ENCODE measurements at places on chromosomes 7 and 10. TPM values are rescaled to one million over a fixed set of nuclear protein-coding genes. Genes with fewer than 3 reads are reported as not detected.

Gene PNLIP
- 2.6 TPM for total RNA-seq

Gene GPR26
- not detected for total RNA-seq

- H3K27ac ChIP-seq: no peak overlapping the region
- H3K4me1 ChIP-seq: peaks cover 9% of the 10 kb centered on the region
- no peak overlapping the region for H3K4me3 ChIP-seq
- H3K27me3 ChIP-seq: no peaks in the 10 kb centered on the region
- no peaks in the 10 kb centered on the region for H3K36me3 ChIP-seq
Observed at GRCh38 chr10:110931769-110932381, 12.5 kb downstream of the SHOC2 start.

- no peak overlapping the region for H3K27ac ChIP-seq
- no peak overlapping the region for H3K4me3 ChIP-seq
- H3K27me3 ChIP-seq: no peaks in the 10 kb centered on the region
- no peaks in the 10 kb centered on the region for H3K36me3 ChIP-seq
Observed at GRCh38 chr10:122269059-122269687, 1.9 kb upstream of the BTBD16 start.

DNA sequence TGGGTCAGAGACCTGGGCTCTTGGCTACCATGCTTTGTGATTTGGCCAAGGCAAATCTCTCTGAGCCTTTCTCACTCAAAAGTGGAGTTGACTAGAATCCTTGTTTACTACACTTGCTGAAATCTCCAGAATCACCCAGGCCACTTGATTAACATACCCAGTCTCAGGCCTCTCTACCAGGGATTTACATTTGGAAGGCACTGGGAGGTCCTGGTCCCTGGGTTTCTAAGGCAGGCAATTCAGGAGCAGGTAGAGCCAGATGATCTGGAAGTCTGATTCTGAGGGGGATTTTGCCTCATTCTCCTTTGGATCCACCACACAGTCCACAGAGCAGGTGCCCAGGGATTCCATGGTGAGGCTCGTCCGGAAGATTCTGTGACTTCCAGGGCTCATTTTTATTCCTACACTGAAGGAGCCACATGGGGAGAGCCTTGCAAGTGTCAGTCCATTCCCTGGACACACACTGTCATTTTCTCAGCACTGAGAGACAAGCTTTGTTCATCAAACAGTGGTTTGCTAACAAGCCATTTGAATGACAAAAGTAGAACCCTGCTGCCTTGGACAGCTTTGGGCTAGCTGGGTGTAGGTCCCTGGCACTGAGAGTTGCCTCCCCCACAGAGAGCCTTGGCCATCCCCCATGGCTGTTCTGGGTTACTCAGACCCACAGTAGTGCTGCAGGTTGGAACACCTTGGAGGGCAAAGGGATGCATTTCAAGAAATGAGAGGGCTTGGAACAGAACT is 74.2 kb downstream of the NOC3L start:
- H3K27me3 ChIP-seq: peaks cover 11% of the 10 kb centered on the region
- H3K36me3 ChIP-seq: no peaks in the 10 kb centered on the region
- no peak overlapping the region for H3K27ac ChIP-seq
- no peak for DNase-seq
- H3K4me1 ChIP-seq: no peaks in the 10 kb centered on the region

GRCh38 chr10:24721229-24722106 is 2.2 kb downstream of the ARHGAP21 start:
- H3K36me3 ChIP-seq: no peaks in the 10 kb centered on the region
- no peak overlapping the region for H3K27ac ChIP-seq
- H3K4me3 ChIP-seq: no peak overlapping the region

Gene INMT
- total RNA-seq: 1.7 TPM

- no peak for DNase-seq
- H3K4me3 ChIP-seq: no peak overlapping the region
- no peaks in the 10 kb centered on the region for H3K27me3 ChIP-seq
- H3K36me3 ChIP-seq: no peaks in the 10 kb centered on the region
- no peaks in the 10 kb centered on the region for H3K4me1 ChIP-seq
- H3K27ac ChIP-seq: no peak overlapping the region
Observed at GRCh38 chr10:59315465-59315864, 46.9 kb downstream of the FAM13C start.

DNA sequence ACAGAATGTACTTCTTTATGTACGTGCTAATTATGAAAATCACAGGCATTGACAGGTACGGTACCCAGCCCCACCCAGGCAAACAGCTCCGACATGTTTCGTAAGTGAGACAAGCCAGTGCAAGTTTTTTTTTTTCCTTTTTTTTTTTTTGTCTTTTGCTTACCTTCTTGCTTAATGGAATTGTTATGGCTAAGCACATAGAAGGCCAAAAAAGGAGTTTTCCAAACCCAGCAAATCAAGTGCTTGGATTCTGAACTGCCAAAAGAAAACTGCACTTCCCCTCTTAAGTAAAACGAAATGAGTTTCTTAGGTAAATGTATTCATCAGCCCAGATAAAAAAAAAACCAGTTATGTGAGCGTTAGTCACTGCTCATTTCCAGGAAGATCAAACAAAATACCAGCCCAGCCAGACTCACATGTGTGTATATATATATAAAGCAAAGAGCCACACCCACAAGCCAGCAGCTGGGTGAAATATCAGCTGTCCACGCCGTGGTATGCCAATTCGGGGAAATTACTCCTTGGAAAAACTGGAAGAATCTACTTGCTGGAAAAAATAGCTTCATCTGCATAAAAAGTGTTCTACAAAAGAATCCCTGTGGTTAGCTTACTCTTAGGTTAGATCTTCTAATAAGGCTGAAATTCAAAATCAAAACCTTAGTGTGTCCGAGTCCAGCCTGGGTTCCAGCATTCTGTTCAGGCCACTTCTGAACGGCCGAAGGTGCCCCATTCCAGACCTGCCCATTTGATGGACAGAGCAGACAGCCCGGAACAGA is 8.0 kb downstream of the KLF6 start:
- peak; percentile 30 for DNase-seq
- H3K4me3 ChIP-seq: no peak overlapping the region
- peaks cover 80% of the 10 kb centered on the region for H3K36me3 ChIP-seq
- peaks cover 24% of the 10 kb centered on the region for H3K4me1 ChIP-seq

Measured in T-cell (primary cell).